HS-5 (cell line): ENCODE measurements at places on chromosomes 13 and 19.

- no peak for DNase-seq
Measured at GRCh38 chr13:113445791-113446487, 7.3 kb downstream of the ADPRHL1 start.

DNA sequence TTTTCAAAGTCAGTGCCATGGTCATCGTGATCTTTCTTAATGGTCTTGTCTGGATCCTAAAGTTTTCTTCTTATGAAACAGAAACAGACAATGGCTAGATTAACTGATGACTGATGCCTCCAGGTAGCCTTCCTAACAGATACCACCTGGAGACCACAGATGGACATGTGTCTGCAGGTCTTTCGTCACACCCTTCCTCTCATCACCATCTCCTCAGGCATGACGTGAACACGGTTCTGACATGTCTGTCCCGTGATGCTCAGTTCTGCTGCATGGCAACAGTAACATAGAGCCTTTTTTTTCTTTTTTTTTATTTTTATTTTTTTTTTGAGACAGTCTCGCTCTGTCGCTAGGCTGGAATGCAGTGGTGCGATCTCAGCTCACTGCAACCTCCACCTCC, 13.1 kb upstream of the LAMP1 start:
- no peak for DNase-seq

DNA sequence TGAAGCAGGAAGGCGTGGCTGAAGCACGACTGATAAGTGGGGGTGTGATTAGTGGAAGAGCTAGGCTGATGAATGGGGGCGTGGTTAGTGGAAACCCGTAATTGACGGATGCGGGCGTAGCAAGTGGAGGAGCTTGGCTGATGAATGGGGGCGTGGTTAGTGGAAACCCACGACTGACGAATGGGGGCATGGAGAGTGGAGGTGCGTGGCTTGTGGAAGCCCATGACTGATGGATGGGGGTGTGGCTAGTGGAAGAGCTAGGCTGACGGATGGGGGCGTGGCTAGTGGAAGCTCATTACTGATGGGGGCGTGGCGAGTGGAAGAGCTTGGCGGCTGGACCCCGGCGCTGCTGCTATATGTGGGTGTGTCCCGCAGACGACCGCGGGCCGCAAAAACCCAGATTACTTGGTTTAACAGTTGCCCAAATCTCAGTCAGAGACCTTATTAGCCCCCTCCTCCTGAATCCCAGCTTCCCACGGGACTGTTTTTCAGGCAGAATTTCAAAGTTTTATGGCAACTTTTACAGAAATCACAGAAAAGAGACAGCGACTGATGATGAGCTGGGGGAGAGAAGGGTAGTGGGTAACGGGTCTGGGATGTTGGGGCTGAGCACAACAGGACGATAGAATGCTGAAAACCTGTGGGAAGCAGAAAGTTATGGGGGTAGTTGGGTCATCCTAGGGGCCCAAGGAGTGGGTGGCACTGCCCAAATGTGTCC, 9.0 kb upstream of the MEIS3 start:
- DNase-seq = peak; percentile 99

DNA sequence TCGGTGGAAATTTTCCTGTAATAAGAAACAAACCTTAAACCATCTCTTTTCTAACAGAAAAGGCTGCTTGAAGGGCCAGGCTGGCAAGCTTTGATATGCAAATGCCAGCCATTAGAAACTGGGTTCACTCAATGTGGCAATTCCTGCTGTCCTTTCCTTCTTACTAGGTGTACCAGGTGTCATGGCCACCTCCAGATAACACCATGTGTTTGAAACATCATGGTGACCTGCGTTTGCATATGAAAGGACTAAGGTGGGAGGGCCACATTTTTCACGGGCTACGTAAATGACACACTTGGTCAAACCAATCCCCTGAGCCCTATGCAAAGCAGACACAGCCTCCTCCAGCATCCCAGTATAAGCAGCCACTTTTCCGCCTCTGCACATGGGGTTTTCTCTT, 789.1 kb upstream of the SLITRK5 start:
- DNase-seq = no peak

- no peak for DNase-seq
Measured at GRCh38 chr19:17183271-17183761, 31.8 kb upstream of the USE1 start.

DNA sequence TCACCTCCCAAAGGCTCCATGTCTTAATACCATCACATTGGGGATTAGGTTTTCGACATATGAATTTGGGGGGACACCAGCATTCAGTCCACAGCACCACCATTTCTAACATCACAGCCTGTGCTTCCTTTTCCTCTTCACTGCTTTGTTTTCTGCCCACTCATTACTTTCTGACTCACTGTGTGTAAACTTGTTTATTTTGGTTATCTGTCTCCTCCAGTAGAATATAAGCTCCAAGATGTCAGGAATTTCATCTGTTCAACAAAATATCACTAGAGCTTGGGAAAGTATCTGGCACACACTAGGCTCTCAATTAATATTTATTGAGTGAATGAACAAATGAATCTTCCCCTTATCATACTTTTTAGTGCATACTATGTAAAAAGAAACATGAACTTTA, 152.0 kb downstream of the NUFIP1 start:
- DNase-seq = no peak
